ENCODE measurements at places on chromosomes 13 and 19. TPM values are rescaled to one million over a fixed set of nuclear protein-coding genes. Genes with fewer than 3 reads are reported as not detected.

The NLRP12 gene
- total RNA-seq, result not detected

The IGFLR1 gene
- total RNA-seq, result not detected

The ZNF415 gene
- 1.3 TPM for total RNA-seq

The TNNI3 gene
- not detected for total RNA-seq

The UBE2L5 gene
- total RNA-seq, result not detected

The ZNF667 gene
- 2.2 TPM for total RNA-seq

The GARIN5B gene
- total RNA-seq, result not detected

The FLT3LG gene
- total RNA-seq, result 37.3 TPM

The TMPRSS9 gene
- not detected for total RNA-seq

The CPB2 gene
- not detected for total RNA-seq

The VSTM2B gene
- not detected for total RNA-seq
